ENCODE measurements at places on chromosomes 6 and 20.

DNA sequence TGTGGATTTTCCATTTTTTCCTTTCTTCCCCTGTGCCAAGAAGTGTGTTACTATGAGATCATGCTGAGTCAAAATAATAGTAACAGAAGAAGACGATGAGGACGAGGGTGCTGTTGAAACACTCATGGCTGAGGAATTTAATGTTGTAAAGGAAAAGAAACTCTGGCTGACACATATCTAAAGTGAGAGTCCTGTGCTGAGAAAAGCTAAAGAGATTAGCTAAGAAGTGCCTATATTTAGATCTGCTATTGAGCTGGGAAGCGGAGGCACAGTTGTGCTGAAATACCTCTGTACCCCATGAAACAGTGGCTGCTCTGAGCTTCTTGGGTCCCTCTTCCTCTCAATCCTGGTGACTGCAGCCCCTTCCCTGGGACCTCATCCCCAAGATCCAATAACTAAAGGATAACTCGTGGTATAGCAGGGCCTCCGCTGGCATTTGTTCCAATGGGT lies 1.1 kb upstream of the SYTL3 start:
- no peak for DNase-seq

DNA sequence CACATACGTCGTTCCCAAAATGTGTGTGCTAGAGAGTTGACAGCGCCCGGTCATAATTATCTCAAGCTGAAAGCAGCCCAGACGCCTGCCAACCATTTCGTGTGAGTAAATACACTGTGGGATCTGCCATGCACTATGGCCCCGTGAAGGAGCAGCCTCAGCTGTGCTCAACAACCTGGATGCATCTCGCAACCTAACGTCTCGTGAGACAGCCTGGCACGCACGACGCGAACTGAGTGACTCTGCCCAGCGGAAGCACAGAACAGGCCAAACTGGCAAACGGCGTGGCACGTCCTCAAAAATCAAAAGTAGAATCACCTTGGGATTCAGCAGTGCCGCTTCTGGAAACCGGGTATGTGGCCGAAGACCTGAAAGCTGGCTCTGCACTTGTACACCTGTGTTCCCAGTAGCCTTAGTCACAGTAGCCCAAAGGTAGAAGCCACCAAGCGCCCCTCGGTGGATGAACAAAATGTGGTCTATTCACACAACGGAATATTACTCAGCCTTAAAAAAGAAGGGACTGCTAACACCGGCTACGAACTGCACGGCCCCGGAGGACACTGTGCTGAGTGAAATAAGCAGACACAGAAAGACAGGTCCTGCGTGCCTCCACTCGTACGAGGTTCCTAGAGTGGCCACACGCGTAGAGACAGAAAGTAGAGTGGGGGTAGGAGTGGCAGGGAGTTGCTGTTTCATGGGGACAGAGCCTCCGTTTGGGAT lies 27.2 kb upstream of the SLCO4A1 start:
- no peak for DNase-seq

DNA sequence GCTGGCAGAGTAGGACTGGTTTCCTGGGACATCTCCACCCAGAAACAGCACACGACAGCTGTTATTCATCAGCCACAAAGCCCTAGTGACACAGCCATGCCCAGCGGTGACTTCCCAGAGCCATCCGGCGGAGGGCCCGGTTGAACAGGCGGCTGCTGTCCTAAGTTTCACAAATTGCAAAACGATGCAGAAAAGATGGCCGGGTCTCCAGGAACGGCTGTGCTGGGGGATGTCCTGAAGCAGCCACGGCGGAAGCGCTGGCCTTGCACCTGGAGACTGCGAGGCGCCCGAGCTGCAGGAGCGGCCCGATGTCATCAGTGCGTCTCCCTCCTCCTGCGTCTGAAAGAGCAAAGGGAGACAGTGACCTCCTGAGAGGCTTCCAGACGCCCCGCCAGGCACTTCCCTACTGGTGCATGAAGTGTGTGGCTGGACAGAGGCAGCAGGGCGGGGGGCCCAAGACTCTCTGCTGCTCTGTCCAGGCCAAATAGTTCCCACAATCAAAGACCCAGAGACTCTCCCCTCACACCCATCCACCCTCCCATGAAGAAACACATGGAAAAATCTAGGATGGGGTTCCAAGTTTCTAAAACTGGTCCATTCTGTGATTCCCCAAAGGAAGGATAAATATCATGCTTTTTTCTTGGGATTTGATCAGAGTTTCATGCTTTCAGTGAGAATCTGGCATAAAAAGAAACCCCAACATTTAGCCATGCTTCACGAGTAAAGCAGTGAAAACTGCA lies 44.0 kb downstream of the SSR1 start:
- no peak for DNase-seq

- peak; percentile 60 for DNase-seq
Observed at GRCh38 chr6:71889366-71889765, 3.0 kb downstream of the RIMS1 start.

DNA sequence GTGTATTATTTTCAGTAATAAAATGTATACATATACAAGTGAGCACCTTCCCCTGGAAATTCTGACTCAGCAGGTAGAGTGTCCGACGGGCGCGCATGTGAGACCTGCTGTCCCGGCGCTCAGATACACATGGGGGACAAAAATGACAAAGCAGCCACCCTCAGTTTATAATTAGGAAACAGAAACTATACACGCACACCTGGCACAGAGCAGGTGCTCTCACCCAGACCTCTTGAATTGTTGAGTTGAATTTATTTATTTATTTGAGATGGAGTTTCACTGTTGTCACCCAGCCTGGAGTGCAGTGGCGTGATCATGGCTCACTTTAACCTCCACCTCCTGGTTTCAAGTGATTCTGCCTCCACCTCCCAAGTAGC lies 180.4 kb downstream of the ZDHHC14 start:
- no peak for DNase-seq

- DNase-seq, result no peak
Observed at GRCh38 chr6:16844183-16844582, 82.9 kb upstream of the ATXN1 start.

- peak; percentile 99 for DNase-seq
Observed at GRCh38 chr6:26123947-26124780, 36.9 kb downstream of the HFE start.
